ENCODE measurements at places on chromosomes 1 and 21. TPM values are rescaled to one million over a fixed set of nuclear protein-coding genes. Genes with fewer than 3 reads are reported as not detected.
A peak's percentile ranks its signal among the peaks of the same experiment; 100 is the strongest.

The OR2G6 gene
- not detected for total RNA-seq

GRCh38 chr1:66405061-66405460 lies 128.9 kb upstream of the SGIP1 start:
- no peak for DNase-seq

DNA sequence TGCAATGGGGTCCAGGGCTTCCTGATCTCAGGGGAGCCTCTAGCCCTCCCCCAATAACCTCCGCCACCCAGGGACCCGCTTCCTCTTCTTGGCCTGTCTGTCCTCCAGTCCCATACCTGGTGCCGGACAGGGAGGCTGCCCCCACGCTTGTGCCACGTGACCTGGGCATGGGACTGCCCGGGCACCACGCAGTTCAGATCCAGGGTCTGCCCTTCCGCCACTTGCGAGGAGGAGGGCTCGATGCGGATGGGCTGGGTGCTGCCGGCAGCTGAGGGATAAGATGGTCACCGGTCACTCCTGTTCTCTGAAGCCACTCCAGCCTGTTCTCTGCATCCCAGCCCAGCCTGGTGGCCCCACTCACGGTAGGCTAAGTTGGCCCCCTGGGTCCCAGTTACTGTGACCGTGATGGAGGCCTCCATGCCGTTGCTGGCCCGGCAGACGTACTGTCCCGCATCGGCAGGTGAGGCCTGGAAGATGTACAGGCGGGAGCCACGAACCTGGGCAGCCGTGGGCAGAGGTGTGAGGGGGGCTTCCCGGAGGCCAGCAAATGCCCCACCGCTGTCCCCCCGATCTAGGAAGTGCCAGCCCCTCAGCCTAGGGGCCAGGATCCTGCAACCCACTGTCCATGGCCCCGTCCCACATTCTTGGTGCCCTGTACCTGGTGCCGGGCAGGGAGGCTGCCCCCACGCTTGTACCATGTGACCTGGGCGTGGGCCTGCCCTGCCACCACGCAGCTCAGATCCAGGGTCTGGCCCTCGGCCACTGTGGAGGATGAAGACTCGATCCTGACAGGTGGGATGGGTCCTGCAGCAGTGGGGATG lies 39.6 kb downstream of the LDLRAD2 start:
- DNase-seq, result no peak

The HRNR gene
- total RNA-seq, result not detected

The TNNT2 gene
- total RNA-seq, result not detected

DNA sequence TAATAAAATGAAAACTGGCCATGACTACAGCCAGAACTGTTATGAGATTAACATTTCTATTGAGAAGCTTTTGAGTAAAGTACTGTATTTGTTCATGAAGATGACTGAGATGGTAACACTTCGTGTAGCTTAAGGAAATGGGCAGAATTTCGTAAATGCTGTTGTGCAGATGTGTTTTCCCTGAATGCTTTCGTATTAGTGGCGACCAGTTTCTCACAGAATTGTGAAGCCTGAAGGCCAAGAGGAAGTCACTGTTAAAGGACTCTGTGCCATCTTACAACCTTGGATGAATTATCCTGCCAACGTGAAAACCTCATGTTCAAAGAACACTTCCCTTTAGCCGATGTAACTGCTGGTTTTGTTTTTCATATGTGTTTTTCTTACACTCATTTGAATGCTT lies 164.0 kb downstream of the NEK7 start:
- no peak for DNase-seq

DNA sequence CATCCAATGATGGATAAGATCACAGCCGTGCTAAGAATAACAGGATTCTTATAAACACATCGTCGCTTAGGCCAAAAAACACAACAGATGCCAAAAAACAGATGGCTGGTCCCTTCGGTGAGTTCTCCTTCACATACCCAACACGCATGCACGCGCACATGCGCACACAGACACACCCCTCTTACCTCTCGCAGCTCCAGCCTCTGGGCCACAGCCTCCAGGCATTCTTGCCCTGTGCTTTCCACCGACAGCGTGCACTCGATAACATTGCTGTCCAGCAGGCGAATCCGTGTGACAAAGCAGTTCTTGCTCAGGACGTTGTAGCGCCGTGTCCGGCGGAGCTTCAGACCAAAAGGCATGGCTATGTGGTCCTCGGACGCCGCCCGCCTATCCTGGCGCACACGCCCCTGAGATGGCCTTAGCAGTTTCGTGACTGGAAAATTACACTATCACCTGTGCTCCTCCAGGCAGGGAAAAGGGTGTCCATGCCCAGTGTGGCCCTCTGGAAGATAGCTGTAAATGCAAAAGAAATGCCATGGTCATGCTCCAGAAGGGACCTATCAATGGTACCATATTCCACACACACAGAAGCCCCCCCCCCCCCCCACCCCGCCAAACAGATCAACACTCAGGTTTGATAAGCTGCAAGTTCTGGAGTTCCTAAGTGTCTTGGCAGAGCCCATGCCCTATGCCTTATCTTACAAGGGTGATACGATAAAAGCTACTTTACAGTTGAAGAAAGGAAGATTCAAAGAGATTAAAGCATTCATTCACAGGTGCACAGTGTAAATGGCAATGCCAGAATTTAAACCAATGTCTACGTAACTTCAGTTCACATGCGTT lies 86.7 kb downstream of the PTPN14 start:
- no peak for DNase-seq

- DNase-seq, result no peak
Observed at GRCh38 chr21:41867313-41867712, 11.8 kb downstream of the PRDM15 start.

- DNase-seq, result no peak
Observed at GRCh38 chr1:8147956-8148355, 121.8 kb upstream of the ERRFI1 start.

- peak; percentile 39 for DNase-seq
Observed at GRCh38 chr21:31732597-31733550, 956 bp upstream of the SCAF4 start.

DNA sequence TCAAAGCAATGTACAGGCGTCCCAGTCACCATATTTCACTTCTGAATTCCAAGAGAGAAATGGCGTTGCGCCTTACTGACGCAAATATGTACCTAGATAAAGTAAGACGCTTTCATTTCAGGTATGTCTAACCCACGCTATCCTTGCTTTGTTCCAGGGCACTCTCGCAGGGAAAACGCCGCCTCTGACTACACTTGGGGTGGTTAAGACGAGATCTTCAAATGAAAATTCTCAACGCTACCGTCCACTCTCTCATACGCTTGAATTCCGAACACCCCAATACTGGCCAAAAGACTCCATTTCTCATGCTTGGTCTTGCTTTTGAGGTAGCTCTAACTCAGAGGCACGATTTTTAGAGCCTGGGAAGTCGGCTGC lies 736 bp upstream of the ZMPSTE24 start:
- DNase-seq, result peak; percentile 43

DNA sequence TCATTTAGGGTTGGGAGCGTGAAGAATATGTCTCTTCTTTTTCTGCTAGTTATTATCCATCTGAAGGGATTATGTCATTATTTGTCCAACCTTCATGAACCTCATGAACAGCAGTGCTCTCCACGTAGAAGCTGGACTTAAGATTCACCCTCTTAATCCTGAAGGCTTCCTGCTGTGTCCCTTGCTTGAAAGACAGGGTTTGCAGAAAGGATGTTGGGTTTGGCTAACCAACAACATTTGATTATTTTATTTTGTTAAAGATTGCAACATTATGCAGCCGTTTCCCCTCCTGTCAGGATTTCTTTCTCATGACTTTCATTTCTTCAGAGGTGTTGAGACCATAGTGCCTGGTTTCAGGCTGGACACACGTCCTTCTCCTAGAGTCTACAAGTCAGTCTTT lies 75.2 kb downstream of the NGF start:
- no peak for DNase-seq

DNA sequence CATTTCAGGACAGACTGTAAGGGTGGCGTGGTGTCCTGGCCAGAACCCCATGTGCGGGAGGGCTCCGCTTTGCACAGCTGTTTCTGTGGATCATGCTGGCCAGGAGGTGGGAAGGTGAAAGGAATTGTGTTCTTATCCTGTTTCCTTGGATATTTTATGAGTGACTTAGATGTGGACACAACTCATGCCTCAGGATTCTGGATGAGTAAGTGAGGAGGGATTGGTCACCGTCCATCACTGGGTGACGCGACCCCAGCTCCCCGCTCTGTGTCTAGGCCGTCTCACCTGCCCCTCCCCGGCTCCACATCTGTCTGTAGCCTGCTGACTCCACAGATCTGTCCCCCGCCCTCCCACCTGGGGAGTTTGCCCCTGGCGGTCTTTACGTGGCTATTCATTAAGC lies 48.8 kb downstream of the PIK3CD start:
- no peak for DNase-seq

DNA sequence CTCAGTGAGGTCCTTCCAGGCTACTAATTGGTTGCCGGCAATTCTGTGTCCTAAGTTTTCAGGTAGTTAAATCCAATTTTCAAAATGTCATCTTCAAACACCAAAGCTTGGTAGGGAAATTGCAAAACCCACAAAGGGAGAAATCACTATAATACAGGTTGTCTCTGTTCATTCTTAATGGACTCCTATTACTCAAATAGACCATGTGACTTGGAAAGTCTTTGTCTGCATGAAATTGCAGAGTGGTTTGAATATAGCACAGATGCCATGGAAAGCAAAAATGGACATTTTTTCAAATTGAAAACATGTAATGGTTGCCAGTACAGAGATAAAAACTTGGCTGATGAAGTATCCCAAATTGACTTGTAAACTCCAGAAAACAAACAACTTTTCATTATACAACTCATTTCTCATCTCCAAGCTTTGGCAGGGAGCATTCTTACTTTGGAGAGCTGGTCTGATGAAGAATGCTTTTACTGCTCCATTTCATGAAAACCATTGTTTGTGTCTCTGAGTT lies 169.5 kb upstream of the PKN2 start:
- DNase-seq, result no peak

The CLEC20A gene
- total RNA-seq, result not detected

GRCh38 chr1:10759413-10760200 lies 36.8 kb downstream of the CASZ1 start:
- no peak for DNase-seq

GRCh38 chr21:34999397-34999941 lies 49.6 kb downstream of the RUNX1 start:
- no peak for DNase-seq

The HAO2 gene
- total RNA-seq, result not detected

- no peak for DNase-seq
Observed at GRCh38 chr1:164261691-164262240, 297.2 kb upstream of the PBX1 start.

DNA sequence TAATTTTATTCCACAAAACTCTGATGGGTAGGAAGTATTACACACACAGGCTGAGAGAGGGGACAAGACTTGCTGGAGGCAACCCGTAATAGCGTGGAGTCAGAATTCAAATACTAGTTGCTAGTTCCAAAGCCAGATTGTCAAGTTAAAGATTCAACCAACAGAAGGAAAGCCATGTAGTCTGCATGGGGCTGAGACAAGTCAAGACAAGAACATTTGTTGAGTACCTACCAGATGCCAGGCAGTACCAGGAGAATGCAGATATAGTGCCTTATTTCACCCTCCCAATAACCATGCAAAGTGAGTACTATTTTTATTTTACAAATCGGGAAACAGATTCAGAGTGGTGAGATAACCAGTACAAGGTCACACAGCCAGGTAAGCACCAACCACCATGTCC lies 110.4 kb upstream of the SPATA6 start:
- no peak for DNase-seq

DNA sequence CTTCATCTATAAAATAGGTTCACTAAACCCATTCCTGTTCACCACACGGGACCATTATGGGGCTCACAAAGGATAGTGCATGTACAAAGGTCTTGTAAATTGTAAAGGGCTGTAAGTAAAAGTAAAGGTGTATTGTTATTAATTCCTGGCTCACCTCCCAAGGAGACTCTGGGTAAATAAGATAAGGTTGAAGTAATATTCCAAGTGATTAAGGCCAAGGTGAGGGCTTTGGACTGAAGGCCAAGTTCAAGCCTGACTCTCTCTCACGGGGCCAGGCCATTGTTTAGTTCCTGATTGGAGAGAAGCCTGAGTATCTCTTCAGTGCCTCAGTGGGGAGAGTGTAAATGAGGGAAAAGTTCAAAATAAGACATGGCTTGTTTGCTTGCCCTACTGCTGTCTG lies 19.5 kb upstream of the ZFYVE9 start:
- no peak for DNase-seq

DNA sequence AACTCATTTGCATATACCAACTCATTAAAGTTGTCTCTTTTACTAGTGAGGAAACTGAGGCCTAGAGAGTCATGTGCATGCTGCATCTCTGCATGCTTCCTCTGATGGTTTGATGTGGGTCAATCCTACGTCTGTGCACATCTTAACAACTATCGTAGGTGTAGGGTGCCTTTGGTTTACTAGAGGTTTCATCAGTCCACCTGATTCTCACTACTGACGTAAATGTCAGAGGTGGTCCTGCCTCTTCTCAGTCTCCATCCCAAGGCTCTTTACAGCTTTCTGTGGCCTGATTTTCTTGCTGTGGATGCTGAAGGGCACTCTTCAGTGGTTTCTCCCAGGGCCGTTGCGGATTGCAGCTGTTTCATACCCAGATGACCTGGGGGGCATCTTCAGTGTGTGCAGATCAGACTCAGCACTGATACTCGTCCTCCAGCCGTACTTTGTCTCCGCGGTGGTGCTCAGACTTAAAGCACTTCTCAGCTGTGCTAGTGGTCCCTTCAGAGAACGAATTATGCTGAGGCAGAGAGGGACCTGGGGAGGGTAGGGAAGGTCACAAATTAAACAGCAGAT lies 407.0 kb downstream of the KIF26B start:
- no peak for DNase-seq

- no peak for DNase-seq
Observed at GRCh38 chr1:2973601-2974593, 47.4 kb upstream of the ACTRT2 start.

GRCh38 chr1:24282491-24282890 lies 36.7 kb upstream of the GRHL3 start:
- no peak for DNase-seq

GRCh38 chr1:216005916-216006315 lies 417.3 kb downstream of the USH2A start:
- DNase-seq, result no peak

GRCh38 chr1:97630948-97631347 lies 289.9 kb downstream of the DPYD start:
- DNase-seq, result no peak

DNA sequence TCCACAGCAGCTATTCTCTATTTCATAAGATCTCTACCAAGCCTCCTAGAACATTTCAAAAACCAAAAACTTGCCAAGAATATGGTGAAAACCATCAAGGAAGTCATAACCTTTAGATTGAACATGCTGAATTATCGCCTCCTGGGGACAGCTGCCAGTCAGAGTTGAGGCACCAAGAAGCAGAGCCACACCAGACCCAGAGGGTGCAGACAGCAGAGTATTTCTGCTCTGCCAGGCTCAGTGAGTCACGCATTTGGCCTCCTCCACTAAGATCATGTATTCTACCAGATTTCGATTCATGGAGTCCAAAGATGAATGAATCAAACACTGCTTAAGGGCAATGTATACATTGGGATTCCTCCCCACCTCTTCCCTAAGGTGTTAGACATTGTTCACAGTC lies 2.1 kb downstream of the F3 start:
- no peak for DNase-seq
